Frontal cortex (tissue), 4 donors: ENCODE measurements at places on chromosomes 1 and 21. TPM values are rescaled to one million over a fixed set of nuclear protein-coding genes. Genes with fewer than 3 reads are reported as not detected.

DNA sequence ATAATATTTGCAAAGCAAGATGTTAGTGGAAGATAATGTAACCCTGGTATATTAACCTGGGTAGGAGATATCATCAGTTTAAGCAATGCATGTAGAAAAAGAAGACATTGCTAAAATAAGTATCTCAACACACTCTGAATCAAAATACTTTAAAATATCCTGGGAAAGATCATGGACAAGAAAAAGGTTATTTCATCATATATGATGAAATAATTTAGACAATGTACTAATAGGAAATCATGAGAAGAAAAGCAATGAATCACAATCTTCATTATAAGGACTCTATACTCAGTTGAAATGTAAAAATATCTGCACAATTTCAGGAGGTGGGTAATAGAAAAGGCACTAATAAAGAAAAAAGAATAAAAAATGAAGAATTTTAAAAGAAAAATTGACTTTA, 158.8 kb downstream of the KCNT2 start:
- no peak for DNase-seq

The SPRR5 gene
- not detected for total RNA-seq

The HSD11B1 gene
- total RNA-seq = not detected

DNA sequence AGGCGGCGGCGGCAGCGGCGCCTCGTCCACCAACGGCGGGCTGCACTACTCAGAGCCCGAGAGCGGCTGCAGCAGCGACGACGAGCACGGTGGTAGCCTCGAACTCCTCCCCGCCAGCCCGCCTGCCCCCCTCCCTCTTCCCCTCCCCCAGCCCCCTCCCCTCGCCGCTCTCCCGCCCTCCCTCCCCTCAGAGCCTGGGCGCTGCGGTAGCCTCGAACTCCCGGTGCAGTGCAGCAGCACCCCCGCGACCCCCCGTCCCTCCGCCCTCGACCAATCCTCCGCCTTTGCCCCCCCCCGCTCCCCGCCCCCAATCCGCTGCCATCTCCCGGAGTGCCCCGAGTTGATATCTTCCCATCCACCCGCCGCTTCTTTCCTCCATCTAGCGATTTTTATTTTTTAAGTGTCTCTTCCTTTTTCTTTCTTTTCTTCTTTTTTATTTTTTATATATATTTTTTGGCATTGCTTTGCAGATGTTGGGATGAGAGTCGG, 516 bp downstream of the RCOR3 start:
- peak; percentile 56 for DNase-seq

The MOB3C gene
- 3.3 TPM for total RNA-seq

DNA sequence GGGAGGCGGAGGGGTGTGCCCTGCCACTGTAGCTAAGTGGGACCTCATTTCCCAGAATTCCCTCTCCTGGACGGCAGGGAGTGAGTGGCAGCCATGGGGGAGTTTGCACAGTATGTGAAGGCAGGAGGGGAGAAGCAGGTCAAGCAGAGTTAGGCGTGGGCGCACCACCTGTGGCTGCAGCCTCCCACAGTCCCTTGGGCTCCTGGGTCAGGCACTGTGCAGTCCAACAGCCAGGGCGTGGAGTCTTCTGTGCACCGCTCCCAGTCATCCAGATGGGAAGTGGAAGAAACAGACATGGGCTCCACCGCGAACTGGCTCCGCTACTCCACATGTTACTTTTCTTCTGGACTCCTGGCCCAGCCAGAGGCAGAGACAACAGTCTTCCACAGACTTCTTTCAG, 85.4 kb upstream of the TIAM1 start:
- DNase-seq = no peak

GRCh38 chr1:185045814-185046492, 595 bp downstream of the RNF2 start:
- DNase-seq = no peak
